Stimulated activated CD4-positive, alpha-beta T cell treated with anti-CD3 and anti-CD28 coated beads, Interleukin-4, amount 100 ng/mL, for 4 hours (primary cell): ENCODE measurements at places on chromosomes 5 and 9.

DNA sequence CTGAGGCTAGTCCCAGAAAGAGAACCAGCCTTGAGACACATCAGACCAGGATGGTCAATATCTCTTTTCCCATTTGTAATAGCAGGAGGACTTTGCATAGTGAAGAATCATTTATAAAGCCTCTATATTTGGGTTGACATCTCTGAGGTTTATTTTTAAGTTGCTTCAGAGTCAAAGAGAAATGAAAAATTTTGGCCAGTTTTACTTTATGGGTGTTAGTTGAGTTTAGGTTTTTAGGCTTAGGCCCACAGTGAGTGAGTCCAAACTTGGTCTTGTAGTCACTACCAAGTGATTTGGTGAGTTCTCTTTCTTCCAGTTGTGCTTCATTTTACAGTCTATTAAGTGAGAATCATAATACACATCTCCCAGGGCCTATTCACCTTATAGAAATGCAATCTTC is 5.3 kb upstream of the MEF2C start:
- DNase-seq, result no peak

DNA sequence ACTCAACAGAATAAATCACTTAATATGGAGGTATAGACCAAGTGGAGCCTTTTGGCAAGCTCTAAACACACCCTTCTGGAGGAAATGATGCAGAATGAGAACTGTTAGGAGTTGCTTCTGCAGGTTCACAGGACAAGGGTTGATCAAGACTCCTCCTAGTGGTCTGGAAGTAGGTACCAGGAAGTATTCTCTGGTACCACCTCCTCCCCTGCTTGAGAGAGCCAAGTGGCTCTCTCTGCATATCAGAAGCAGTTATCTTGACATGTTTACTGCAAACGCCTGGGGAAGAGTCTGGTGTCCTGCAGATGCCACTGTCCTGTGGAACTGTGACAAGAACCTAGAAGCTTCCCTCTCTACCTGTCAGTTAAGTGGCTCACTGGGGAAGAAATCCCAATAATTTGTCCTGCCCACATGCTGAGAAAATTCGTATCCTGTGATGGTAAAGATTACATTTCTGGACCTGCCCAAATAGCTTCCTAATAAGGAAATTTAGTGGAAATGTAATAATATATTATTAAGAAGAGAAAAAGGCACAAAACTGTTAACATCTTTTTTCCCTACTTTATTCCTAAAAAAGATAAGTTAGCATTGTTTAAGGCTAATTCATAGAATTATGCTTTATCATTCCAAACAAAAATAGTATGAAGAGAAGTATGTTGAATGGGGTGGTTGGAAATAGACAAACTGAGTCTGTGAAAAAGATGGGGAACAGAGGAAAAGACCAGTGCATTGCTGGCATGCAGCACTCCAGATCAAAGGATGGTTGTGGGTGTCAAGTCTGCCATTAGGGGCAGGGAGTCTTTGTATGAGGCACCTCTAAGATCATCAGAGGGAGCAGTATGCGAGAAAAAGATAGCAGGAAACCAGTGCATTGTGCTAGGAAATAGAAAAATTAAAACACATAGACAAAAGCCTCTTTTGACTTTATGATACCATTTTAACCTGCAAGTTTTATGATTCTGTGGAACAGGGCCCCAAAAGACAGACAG is 118.8 kb downstream of the CDC42SE2 start:
- peak; percentile 55 for DNase-seq

DNA sequence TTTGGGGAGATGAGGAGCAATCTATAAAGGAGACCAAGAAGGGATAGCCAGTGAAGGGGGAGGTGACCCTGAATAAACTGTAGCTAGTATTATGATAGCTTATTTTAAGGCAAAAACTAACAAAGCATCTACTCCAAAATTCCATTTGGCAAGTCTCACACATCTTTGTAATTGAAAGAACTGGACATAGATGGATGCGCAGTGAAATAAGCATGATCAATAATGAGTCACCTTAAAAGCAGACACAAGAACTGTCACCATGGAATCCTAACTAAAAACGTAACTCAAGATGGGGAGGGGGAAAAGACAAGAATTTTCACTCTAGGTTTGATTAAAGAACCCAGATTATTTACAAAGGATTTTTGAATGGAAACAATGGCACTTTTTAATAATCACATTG is 164.5 kb downstream of the MED27 start:
- no peak for DNase-seq

DNA sequence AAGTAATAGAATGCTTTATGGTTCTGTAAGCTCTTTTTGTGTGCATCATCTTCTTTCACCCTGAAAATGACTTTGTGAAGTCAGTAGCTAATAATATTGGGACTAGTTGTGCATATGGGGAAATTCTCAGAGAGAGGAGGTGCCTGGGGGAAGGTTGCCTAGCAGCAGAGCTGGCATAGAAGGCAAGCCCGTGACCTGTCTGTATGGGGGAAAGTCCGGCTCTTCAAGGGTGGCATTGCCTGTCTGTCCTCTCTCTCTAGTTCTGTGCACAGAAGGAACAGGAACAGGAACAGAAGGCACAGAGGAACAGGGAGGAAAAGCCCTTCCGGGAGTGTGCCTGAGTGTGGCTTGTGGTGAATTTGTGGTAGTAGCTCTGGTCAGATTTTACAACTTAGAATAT is 33.1 kb downstream of the SH3GL2 start:
- DNase-seq, result no peak

GRCh38 chr5:123755653-123756317 is 243.8 kb downstream of the CSNK1G3 start:
- DNase-seq, result no peak

DNA sequence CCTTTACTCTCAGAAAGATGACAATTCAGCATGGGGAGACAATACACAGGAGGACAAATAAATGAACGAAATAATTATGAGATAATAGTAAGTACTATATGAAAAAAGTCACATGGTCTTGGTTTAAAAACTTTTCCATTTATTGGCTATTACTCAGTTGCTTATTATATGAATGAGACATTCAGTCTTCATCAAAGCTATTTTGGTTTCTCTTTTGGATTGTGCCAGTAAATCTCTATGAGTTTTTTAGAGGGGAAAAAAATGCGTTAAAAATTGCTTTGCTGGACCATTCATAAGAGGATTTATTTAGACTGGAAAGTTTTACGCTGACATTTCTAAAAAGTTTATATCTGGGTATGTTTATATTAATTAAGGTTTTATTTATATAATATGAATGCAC is 137.7 kb downstream of the AOPEP start:
- DNase-seq, result no peak

GRCh38 chr5:179837076-179838011 is 16.6 kb downstream of the SQSTM1 start:
- DNase-seq, result no peak

DNA sequence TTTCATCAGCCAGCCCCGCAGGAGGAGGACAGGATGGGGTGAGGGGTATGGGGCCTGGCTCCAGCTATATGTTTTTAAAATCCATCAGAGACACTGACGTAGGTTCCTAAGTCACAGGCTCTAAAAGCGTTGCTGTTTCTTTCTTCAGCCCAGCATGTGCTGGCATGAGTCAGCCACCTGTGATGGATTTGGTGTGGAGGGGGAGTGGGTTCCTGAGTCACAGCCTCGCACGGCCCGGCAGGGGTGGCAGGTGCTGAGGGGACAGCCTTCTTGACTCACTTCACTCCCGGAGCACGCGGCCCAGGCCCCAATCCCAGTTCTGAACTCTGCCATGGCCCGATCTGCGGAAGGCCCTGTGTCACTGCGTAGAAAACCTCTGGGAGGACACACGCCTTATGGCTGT is 38.8 kb upstream of the RPL26L1 start:
- DNase-seq, result no peak

GRCh38 chr5:14364096-14364495 is 217.5 kb upstream of the OTULINL start:
- no peak for DNase-seq

DNA sequence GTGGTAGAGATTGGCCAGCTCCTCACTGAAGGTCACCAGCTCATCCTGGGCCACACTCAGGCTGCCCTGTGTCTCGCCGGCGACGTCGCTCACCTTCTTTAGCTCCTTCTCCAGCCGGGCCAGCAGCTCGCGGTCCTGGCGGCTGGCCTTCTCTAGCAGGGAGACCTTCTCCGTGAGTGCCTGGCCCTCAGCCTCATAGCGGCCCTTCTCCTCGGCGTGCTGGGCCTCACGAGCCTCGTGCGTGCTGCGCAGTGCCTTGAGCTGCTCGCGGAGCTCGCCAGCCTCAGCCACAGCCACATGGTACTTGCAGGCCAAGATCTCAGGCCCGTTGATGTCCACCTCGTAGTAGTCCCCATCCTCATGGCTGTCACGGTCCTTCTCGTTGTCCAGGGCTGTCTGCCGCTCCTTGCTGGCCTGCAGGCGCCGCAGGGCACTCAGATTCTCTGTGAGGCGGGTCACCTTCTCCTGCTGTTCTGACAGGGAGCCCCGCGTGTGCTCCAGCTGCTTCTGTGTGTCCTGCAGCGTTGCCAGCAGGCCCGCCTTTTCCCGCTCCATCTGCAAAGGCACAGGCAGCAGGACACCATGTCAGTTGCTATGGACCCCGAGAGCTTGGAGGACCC is 45.5 kb downstream of the BICD2 start:
- no peak for DNase-seq

GRCh38 chr5:117434254-117434653 is 859.6 kb upstream of the SEMA6A start:
- DNase-seq, result no peak

DNA sequence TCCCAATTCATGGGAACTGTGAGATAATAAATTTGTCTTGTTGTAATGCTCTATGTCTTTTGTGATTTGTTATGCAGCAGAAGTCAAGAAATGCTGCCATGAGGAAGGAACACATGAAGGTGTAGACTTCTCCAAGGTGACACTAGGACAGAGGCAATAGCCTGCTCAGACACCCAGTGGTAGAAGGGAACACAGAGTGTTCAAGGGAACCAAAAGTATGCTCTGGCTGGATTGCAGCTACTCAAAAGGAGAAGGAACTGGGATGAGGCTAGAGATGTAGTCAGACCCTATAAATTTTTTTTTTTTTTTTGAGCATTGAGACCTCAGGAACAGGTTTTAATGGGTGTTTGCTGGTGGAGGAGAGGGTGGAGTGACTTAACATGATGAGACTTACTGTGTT is 232.5 kb downstream of the PARP8 start:
- DNase-seq, result no peak

DNA sequence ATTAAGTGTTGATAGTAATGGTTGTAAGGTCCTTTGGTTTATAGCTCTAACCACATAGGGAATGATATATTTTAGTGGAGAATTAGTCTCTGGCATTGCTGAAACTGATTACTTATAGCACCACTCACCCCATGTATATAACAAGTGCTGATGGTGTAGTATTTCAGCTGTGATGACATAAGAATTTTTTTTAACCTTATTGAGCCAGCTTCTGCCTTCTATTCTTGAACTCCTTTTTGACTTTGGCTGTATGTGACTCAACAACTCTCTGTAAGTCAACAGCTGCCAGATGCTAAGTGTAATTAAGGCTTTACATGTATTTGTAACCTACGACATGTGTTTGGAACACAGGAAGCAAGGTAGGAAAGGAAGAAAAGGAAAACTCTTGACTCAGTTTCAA is 929.6 kb upstream of the WWC1 start:
- DNase-seq, result no peak

DNA sequence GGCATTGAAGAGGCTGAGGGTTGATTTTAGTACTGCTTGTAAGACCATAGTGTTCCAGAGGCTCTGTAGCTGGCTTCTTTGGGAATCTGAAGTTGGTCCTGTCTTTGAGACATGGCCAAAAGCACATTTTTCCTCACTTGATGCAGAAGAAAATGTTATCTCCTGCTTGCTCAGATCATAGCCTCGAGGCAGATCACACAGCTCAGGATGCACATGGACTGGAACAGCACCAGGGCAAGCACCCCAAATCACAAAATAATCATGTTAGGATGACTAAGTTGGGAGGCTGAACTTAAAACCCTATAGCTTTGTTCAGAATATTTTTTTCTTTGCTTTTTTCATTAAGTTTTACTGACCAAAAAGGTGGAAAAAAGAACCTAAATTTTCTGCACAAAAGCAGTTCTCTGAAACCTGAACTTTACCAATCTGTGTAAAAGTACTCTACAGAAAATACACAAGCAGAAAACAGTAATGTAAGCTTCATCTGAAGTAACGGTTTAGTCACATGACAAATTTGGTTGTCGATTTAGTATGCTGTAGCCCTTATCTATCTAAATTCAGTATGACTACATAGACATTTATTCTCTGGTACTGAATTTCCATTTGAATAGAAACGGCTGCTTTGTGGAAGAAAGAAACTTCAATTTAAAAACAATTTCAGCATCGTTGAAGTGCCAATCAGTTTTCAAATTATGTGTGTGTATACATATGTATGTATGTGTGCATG is 3.4 kb downstream of the KLHL9 start:
- no peak for DNase-seq

GRCh38 chr5:107631805-107632362 is 38.9 kb downstream of the EFNA5 start:
- DNase-seq, result no peak

DNA sequence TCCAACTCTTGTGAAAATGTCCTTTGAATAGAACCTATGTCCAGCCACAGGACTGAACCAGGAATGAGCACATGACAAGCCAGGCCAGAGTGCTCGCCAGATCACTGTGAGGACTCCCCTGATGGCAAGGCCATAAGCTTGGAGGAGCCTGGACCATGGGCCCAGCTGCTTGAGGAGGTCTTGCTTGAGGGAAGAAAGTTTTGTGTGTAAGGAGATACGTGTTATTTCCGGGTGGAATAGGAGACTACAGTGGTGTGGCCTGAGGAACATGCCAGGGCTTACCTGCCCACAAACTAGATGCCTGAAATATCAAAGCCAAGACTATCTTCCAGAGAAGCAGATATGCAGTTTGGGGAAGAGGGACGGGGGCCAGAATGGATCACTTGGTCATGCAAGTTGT is 84.7 kb downstream of the LIFR start:
- no peak for DNase-seq

DNA sequence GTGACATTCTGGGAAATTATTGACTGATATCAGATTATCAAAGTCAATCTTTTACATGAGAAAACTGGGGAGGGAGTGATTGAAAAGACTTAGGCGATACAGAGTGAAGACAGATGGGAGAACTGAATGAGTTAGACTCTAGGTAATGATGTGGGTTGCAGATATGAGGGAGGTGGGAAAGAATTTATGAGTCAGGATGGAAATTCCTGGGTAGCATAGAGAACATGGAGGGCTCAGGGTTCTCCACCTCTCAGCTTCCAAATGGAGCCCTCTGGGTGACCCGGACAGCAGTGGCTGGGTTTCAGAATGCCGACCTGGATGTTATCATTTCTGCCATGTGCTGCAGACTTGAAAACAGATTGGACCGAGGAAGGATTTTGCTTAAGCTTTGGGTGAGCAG is 75.4 kb upstream of the SHB start:
- DNase-seq, result no peak

DNA sequence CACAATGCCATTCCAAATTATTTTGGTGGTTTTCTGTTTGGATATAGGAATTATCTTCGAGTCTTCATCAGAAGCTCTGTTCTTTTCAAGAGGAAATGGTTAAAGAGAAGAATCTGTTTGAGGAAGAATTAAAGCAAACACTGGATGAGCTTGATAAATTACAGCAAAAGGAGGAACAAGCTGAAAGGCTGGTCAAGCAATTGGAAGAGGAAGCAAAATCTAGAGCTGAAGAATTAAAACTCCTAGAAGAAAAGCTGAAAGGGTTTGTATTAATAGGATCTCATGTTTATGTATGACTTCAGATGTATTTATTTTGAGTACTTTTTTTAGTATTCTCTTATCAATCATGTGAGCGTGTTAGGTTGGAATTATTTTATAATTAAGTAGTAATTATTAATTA is 15.0 kb downstream of the HMMR start:
- DNase-seq, result no peak
